ENCODE measurements at places on chromosomes 11 and 22. TPM values are rescaled to one million over a fixed set of nuclear protein-coding genes. Genes with fewer than 3 reads are reported as not detected.

Gene OR10A2
- total RNA-seq = not detected

Gene RIBC2
- 0.64 TPM for total RNA-seq

- ATAC-seq = no peak
Observed at GRCh38 chr11:42631220-42631843, 680.5 kb upstream of the API5 start.

GRCh38 chr11:32071811-32072210 is 19.1 kb upstream of the RCN1 start:
- ATAC-seq = no peak

GRCh38 chr11:2592559-2593392 is 107.0 kb downstream of the KCNQ1OT1 start:
- ATAC-seq = no peak

DNA sequence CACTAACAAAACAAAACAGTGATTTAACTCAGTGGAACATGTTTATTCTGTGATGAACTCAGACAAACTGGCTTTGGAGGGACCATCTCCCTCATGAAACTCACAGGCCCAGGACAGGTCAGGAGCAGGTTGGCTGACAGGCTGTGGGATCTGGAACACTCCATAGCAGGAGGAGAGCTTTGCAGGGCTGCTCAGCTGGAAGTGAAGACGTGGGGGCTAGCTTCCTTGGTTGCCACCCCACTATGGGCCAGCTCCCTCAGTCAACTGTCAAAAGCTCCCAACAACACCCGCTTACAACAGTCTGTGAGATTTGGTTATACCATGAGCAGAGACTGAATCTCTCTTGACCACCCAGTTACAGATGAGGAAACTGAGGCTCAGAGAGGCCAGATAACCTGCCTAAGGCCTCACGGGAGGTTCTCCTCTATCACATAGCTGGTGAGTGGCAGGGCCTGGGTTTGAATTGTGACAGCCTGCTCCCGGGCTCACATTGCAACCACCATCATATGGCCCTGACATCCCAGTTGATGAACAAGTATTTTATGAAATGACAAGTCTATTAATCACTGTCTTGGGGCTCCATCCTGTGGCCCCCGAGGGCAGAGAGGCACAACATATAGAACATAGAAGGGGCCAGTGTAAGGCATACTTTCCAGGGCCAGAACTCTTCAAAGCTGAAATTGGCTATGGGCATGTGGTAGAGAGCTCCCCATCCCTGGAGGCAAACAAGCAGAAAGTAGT is 473.4 kb downstream of the MN1 start:
- no peak for ATAC-seq

Gene CRYBA4
- not detected for total RNA-seq

GRCh38 chr11:104011044-104011443 is 25.4 kb upstream of the DDI1 start:
- no peak for ATAC-seq

- no peak for ATAC-seq
Observed at GRCh38 chr11:120635136-120635810, 123.7 kb downstream of the GRIK4 start.
